ENCODE measurements at places on chromosomes 16 and 17. TPM values are rescaled to one million over a fixed set of nuclear protein-coding genes. Genes with fewer than 3 reads are reported as not detected.

Gene NPIPB9
- 8.5 TPM for total RNA-seq

Gene G6PC1
- not detected for total RNA-seq

DNA sequence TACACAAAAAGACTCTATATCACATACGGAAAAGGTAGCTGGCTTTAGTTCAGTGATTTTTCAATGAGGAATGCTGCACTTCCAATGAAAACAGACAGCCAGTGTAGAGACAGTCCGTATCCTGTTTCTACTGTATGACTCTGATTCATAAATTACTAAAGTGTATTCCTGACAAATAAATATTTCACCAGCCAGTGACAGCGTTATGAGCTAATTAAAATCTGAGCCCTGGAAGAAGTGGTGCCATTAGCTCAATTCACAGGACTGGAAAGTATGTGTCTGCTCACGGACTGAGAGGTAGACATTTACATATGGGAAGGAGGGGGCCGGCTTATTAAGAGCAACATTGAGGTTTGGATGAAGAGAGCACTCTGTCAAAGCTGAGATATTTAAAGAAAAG, 207.9 kb upstream of the RBFOX1 start:
- H3K4me3 ChIP-seq: no peak overlapping the region
- no peak for DNase-seq
- no peak overlapping the region for H3K27ac ChIP-seq
- no peaks in the 10 kb centered on the region for H3K4me1 ChIP-seq
- peaks cover 17% of the 10 kb centered on the region for H3K27me3 ChIP-seq

DNA sequence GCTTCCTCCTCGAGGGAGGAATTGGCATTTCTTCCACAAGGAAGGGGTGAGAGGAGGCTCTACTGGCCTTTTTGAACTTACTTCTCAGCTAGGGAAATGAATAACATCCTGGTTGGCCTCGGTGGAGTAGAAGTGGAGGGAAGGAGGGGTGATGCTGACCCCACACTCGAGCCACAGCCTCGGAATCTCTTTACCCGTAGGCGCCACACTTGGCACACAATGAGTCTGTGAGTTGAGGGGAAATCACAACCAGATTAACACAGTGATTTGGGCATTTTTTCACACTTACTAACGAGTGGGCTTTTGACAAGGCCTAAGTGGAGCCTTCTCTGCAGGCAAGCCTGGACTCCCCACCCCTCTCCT, 47.3 kb upstream of the TBX2 start:
- H3K27ac ChIP-seq: no peak overlapping the region

DNA sequence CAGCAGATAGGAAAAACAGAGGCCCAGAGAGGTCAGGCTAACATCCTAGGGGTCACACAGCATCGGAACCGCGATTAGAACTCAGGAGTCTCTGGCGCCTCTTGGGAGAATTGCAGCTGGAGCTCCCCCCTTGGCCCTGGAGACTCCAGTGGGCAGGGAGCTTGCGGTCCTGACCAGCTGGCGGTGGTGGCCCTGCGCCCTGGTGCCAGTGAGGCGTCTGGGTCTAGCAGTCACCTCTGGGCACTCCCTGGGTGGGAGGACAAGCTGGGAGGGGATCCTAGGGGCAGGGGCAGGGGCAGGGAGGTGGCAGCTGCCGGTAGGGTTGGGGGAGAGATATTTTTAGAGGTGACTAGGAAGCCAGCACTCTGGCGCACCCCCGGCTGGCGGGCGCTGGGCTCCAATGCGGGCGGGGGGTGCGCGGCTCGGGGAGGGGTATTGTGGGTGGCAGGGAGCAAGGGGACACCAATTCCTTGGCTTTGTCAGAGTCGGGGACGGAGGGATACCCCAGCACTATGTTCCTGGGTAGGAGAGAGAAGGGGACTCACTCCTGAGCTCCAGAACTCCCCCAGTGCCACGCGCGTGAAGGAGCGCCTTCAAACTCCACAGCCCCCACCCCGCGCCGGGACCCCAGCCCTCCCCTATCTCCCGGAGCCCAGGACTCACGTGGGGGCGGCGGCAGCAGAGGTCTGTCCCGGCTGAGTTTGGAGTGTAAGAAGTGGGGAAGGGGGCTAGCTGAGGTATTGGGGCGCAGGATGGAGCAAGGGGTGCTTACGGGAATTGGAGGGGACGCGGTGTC, 584 bp downstream of the PHOSPHO1 start:
- H3K4me3 ChIP-seq: peak overlapping the region; percentile 60
- no peak overlapping the region for H3K27ac ChIP-seq
- peaks cover 18% of the 10 kb centered on the region for H3K4me1 ChIP-seq
- no peak for DNase-seq
- no peaks in the 10 kb centered on the region for H3K36me3 ChIP-seq

DNA sequence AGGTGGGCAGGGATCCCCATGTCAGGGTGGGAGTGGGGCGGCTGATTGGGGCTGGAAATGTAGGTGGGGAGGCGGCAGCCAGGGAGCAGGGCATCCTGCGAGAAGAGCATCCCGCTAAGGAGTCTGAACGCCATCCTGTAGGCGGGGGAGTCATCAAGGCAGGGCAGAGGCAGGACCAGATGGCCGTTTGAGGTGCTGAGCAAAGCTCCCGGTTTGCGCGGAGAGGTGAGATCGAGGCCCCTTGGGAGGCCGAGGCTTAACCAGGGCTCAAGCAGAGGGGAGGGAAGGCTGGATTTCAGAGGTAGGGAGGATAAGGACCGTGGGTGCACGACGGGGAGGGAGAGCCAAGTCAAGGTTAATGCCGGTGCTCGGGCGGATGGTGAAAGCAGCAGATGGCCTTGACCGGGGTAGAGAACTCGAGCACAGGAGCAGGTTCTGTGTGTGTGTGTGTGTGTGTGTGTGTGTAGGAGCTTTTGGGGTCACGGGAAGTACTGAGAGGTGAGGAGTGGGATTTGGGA, 472 bp upstream of the NME2 start:
- DNase-seq: no peak
- peak overlapping the region; percentile 80 for H3K4me3 ChIP-seq

DNA sequence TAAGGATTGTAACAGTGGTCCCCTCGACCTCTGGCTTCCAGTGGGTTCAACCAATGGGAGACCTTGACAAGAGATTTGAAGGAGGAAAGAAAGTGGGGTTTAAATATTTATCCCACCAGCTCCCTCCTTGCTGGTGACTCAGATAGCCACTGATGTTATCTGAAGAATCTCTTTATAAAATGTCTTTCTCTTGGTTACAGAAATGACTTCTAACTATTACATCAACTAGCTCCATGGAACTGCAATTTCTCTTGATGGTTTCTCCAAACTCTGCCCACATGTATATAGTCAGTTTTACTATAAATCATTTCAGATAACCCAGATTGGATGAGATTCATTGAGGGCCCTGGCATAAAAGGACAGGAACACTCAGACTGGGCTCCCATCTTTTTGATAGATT, 920.2 kb upstream of the SOX9 start:
- no peaks in the 10 kb centered on the region for H3K27me3 ChIP-seq
- H3K4me3 ChIP-seq: no peak overlapping the region

DNA sequence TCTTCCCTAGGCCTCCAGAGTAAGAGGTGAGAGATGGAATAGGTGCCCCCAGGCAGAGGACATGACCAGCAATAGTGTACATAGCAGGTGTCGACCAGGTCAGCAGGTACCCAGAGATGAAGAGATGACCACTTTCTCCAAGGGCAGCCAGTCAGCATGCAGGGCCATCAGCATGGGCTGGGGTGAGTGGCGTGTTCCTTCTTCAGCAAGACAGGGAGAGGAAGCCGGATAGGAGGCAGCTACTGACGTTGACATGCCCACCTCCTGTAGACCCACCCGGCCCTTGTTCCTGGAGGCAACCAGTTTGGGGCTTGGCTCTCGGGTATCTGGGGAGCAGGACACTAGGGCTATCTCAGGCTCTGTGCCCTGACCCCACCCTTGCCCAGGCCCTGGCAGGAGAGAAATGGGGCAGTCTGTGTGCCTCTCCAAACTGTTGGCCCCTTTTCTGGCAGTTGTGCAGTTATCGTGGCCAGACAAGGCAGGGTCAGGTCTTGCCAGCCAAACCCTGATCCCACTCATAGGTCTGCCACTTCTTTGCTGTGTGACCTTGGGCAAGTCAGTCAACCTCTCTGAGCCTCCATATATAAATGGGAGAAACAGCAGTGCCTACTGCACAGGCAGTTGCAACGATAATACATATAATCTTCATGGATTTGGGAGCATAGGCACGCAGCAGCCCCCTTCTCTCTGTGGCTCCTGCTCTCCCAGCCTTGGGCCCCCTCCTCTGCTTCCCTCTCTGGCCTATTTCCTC, 1.4 kb upstream of the NDRG4 start:
- H3K36me3 ChIP-seq: no peaks in the 10 kb centered on the region
- DNase-seq: no peak
- 0 out of 2 replicates have a peak, but pooled peaks cover 7% of the 10 kb centered on the region for H3K4me1 ChIP-seq
- H3K27me3 ChIP-seq: no peaks in the 10 kb centered on the region

DNA sequence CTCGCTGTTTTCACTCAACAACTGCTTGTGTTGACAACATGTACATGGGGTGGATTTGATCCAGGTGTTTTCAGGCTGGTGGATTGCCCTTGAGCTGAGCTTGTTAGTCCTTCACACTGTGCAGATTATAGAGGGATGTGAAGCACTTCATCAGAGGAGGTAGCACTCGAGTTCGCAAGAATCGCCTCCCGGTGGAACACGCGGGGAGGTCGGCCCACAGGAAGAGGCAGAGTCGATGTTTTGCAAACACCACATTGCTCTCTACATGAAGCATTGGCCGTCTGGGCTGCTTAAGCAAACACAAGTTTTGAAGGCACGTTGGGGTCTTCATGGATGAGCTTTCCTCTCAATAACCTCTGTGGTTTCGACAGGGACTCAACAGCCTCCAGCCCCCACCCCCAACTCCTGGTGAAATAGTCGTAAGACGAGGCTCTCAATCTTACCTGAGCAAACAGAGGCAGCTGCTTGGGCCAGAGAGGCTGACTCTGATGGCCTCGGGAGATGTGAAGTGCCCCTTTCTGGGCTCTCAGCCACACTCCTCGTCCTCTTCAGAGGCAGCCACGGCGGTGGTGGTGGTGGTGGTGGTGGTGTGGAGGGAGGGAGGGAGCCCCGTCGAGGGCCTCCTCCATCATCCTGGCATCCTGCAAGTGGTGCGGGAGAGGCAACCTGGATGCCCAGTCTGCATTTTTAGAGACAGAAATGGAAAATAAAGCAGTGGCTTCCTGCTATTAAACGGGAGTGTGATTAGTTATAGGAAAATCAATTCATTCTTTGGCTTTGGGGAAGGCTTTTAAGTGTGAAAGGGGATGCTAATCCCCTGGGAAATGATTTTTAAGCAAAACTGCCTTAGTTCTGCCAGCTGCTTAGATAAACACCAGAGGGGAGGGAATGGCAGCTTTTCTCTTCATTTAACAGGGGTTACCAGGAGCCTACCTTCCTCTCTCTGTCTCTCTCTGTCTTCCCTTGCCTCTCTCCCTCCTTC, 552.5 kb upstream of the EEF2KMT start:
- H3K27ac ChIP-seq: no peak overlapping the region
- no peak for DNase-seq
- H3K27me3 ChIP-seq: peaks cover 57% of the 10 kb centered on the region
- no peaks in the 10 kb centered on the region for H3K36me3 ChIP-seq
- H3K4me3 ChIP-seq: no peak overlapping the region

DNA sequence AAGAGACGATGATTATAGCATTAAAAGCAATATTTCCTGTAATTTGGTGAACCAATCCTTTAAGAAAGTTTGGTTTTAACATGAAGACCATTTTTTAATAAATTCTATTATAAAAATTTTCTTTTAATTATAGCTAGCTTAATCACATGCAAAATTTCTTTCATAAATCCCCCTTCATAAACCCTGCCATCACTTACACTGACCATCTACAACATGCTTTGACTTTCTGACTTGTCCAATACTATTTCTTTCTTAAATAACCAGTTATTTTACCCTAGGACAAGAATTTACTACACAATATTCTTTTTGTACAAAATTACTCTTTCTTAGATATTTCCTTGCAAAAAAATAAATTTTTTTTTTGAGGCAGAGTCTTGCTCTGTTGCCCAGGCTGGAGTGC, 1334.8 kb downstream of the CDH11 start:
- no peaks in the 10 kb centered on the region for H3K27me3 ChIP-seq
- no peak for DNase-seq
- H3K4me3 ChIP-seq: no peak overlapping the region

DNA sequence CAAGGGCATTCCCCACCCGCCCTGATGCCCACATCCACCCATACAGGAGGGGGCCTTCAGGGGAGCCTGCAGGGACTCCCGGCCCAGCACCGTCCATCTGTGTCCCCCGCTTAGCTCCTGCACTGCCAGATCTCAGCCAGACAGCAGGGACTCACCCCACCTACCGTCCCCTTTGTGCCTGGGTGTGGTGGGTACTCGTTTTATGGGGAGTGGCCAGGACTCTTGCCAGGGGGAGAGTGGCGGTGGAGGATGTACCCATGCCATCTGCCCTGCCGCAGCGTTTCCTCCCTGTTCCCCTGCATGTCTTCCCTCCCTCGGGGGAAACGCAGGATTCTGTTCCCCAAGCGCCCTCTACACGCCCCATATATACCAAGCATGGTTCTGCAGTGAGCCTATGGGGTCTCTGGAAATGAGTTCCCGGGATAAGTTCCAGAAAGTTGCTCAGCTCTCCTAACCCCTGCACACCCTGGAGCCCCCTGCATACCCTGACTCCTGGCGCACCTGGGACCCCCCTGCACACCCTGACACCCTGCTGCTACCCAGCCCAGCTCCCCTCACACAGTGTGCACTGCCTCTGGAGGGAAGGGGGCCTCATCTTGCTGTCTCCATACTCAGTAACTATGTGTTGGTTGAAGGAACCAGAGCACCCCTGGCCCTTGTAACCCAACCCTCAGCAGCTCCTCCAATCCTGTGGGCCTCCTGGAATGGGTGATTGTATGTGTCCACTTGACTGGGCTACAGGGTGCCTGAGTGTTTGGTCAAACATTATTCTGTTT, 4.2 kb upstream of the MAFG start:
- H3K27me3 ChIP-seq: no peaks in the 10 kb centered on the region
- H3K4me3 ChIP-seq: no peak overlapping the region
- no peak for DNase-seq
- no peaks in the 10 kb centered on the region for H3K36me3 ChIP-seq
- peaks cover 4% of the 10 kb centered on the region for H3K4me1 ChIP-seq
- H3K27ac ChIP-seq: no peak overlapping the region

DNA sequence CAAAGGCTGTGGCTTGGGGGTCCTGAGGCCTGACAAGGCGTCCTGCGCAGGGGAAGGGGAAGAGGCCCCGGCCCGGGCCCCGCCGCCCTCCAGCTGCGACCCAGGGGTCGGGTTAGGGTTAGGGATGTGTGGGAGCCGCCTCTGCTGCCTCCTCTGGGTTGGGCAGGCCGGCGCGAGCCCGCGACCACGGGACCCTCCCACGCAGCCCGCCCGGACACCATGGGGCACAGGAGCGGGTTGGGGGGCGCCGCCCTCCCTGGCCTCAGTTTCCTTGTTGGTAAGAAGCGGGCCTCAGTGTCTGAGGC, 386 bp downstream of the CIAO3 start:
- H3K4me1 ChIP-seq: no peaks in the 10 kb centered on the region
- no peak overlapping the region for H3K27ac ChIP-seq
- peak overlapping the region; percentile 91 for H3K4me3 ChIP-seq
- H3K27me3 ChIP-seq: no peaks in the 10 kb centered on the region
- no peaks in the 10 kb centered on the region for H3K36me3 ChIP-seq

All from PC-9 (cell line).